ENCODE measurements at places on chromosomes 2 and 18.

DNA sequence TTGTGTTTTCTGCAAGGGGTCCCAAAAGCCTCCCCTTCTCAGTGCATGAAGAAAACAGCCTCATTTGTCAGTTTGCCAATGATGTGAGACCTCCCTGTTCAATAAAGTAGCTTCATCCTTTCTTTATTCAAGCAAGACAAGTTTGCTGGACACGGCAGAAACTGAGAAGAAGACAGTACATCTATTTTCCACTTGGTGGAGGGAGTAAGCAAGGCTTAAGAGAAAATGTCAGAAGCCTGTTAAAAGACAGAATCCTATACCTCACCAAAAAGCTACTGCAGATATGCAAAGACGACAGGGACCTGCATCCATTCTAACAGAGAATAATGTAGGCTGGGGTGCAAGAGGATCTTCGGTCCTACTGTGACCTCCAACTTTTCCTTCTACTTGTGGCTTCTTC, 506.8 kb upstream of the VRK2 start:
- ATAC-seq: no peak

DNA sequence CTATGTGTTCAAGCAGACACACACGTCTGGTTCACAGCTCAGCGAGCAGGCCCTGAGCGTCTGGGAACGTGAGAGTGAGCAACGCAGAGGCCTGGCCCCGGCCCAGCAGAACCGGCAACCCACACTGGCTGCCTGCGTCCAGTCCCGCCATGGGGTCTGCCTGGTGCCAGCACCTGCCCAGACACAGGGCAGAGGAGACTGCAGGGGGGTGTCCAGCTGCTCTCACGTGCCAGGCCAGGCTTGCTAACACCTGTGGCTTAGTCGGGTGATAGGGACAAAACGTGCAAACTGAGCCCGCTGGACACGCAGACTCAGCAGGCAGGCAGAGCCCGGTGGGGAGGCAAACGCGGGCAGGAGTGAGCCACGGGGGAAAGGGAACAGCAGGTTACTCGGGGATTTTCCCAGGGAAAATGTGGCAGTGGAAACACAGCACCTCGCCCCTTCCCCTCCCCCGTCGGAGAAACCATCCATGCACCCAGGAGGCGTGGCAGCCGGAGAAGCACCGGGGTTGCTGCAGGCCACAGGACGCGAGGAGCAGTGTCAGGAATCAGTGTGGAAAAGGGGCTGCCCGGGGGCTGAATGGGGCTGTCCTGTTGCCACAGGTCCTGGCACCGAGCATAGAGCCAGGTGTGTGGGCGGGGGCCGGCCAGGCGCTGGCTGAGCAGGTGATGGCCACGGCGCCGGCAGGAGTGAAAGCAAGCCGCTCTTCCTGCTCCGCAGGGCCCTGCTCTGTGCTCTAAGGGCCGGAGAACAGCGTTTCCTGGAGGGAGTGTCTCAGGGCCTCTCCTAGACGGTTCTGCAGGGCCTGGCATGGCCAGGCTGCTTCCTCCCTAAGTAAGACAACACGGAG, 154.7 kb downstream of the HDAC4 start:
- ATAC-seq: peak; percentile 87

- ATAC-seq: no peak
Measured at GRCh38 chr18:12079491-12080237, 14.0 kb upstream of the ANKRD62 start.

- ATAC-seq: no peak
Measured at GRCh38 chr18:66119347-66119746, 368.5 kb downstream of the CDH7 start.

DNA sequence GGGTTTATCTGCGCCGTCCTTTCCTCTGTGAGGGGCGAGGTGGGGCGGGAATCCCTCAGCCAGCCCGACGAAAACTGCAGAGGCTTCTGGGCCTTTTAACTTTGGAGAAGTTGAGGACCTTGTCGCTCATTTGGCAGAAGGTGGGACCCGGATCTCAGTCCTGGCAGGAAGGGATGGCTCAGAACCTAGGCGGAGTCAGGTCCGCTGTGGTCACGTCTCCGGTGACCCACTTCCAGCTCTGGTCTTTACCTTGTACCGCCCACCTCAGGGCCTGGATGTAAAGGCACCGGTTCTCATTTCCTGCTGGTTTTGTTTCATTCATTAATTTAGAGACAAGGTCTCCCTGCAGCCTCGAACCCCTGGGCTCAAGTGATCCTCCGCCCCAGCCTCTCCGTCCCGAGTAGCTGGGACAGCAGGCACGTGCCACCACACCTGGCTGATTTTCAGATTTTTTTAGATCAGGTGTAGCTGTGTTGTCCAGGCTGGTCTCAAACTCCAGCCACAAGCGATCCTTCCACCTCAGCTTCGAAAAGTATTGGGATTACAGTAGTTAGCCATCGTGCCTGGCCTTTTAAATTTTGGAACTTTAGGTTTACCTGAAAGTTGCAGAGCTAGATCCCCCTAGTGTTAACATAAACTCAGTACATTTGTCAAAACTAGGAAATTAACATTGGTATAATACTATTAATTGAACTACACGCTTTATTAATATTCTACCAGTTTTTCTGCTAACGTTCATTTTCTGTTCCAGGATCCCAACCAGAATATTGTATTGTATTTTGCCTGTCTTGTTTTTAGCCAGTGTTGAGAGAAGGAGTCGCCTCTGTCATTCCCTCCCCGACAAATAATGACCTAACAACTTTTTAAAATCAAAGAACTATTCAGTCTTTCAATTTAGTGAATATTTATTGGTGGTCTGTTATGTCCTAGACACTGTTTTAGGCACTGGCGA, 852 bp downstream of the POLI start:
- peak; percentile 72 for ATAC-seq

GRCh38 chr18:6249788-6250187, 164.9 kb downstream of the L3MBTL4 start:
- ATAC-seq: no peak

DNA sequence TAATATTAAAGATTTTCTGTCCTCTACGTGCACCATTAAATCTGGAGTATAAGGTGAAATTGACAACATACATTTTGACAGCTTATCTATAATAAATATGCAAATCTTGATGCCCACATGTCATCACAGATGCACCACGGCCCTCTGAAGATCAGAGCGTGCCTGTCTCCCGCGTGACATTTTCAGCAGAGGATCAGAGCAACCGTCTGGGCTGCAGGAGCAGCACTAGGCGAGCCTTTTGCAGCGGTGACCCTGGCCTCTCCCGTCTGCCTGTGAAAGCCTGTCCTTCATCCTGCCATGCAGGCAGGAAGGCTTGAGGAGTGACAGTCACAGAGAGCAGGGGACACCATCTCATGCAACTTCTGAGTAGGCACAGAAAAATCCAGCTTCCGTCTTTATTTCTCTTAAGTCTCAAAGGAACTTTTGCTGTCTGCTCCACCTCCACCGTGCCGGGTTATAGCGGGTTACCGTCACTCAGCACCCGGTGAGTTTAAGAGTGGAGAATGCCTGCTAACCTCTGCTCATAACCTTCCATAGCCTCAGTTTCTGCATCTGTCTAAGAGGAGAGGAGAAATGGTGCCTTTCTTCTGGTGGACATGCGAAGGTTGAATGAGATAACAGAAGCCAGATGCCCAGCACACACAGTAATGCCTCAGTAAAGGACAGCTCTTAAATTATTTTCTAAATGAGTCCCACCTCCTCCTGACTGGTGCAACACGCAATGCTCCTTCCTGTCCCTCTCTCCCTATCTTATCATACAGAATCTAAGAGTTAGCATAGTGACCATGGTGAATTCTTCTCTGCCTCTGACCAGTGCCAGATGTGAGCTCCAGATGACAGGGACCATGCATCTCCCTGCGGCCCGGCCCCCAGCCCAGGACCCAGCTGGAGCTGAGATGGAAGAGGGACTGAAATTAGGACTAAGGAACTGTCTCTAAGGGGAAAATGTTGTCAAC, 43.8 kb downstream of the CELF4 start:
- no peak for ATAC-seq

GRCh38 chr2:232418466-232419244, 12.0 kb downstream of the ALPG start:
- peak; percentile 45 for ATAC-seq

GRCh38 chr2:25252291-25253152, 84.1 kb upstream of the POMC start:
- ATAC-seq: peak; percentile 52

DNA sequence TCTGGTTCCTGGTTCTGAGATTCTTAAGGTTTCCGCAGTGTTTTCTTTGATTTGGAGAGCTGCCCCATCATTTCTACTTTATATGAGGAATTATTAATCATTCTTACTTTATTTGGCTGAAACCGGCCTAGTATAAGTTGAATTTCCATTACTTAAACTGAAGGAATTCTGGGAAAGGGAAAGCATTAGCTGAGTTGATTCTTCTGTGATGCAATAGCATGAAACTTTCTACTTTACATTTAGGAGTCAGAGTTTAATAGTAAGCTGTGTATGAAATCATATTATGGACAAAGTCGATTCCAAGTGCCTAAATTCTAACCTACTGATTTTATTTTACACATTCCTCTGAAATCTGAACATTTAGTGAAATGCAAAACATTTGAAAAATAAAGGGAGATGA, 1269.7 kb upstream of the ZEB2 start:
- no peak for ATAC-seq

- no peak for ATAC-seq
Measured at GRCh38 chr2:175560521-175561169, 379.1 kb upstream of the ATP5MC3 start.

GRCh38 chr2:238019962-238020361, 40.8 kb upstream of the SCLY start:
- peak; percentile 70 for ATAC-seq

GRCh38 chr2:240127191-240127750, 8.8 kb downstream of the COPS9 start:
- no peak for ATAC-seq

- no peak for ATAC-seq
Measured at GRCh38 chr2:15427987-15428386, 133.1 kb downstream of the NBAS start.

DNA sequence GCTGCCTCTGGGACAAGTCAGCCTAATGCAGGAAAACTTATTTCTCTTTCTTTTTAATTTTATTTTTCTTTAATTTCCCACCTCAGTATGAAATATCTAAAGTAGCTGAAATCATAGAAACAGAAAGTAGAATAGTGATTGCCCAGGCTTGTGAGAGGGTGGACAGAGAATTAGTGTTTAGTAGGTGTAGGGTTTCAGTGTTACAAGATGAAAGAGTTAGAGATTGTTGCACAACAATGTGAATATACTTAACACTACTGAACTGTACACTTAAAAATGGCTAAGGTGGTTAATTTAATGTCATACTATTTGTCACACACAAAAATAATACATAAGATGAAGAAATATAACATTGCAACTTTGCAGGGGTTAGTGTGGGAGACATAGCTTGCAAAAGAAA, 80.8 kb downstream of the NAT8 start:
- ATAC-seq: no peak

GRCh38 chr2:137154946-137155345, 389.6 kb downstream of the THSD7B start:
- no peak for ATAC-seq

GRCh38 chr2:230144355-230144754, 75.4 kb downstream of the SP110 start:
- ATAC-seq: no peak
